ENCODE measurements at places on chromosomes 16 and 17.

DNA sequence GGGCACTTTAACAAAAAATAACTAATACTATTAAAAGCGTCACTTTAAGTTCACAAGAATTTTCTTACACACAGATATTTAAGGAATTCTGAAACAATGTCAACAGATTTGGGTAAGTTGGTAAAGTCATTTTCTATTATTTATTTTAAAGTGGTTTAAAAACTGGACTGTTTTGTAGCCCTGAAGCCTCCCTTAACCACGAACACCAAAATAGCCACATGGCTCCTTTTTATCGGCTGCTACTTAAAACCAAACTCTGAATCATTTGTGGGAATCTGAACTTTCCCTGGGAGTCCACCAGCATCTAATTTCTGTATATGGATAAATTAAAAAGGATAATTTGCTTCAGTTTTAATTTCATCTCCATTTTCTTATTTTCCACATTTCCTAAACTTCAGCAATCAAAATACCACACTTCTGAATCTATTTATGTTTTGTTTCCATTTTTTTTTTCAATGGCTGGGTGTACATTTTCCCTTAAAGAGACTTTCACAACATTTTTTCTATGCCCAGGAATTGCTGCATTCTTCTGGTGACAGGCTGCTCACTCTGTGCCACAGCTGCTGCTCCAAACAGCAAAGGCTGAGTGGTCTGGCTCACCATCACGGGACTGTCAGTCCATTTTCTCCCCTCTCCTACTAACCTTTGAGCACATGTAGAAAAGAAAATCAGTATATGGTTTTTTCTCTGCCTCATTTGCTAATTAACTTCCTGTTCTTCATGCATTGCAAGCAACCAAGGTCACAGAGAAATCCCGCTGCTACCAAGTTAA, 255.5 kb upstream of the KCNJ16 start:
- DNase-seq: no peak

- no peak for DNase-seq
Observed at GRCh38 chr16:53891409-53892139, 187.6 kb downstream of the FTO start.

DNA sequence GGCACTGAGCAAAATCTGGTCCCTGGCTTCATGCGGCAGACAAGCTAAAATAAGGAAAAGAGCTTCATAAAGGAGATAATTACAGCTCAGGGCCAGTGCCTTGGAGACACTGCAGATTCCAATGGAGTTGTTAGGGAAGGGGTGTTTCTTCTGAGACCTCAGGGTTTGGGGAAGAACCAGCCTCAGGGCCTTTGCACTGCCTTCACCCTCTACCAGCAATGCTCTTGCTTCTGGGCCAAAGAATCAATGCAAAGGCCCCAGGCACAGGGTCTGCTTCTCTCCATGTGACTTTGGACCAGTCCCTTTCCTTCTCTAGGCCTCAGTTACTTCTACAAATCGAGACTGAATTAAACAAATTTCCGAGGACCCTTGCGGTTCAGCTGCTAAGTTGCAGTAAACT, 36.2 kb upstream of the GAN start:
- DNase-seq: no peak

DNA sequence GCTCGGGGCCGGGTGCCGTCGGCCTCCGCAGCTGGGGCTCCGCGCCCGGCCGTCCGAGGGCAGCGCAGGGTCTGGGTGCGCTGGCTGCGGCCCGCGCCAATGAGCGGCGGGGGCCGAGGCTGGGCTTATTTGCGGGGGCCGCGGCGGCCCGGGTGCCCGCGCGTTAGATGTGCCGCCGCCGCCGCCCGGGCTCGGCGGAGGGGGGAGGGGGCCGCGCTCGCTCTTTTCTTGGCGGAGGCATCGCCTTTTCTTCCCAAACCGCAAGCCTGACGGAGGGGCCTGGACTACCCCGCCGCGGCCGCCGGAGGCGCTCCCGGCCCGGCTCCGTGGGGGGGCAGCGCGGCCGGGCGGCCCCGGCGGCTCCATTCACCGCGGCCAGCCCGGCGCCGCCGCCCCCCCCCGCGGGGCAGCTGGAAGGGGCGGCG, at the start of gene NOTUM:
TSS of gene NOTUM (minus strand) at position 101 of the 425 bp plus-strand sequence. CDS start 278 bp downstream, outside the sequence.
- peak; percentile 22 for DNase-seq

GRCh38 chr16:57304169-57305061, 19.9 kb upstream of the PLLP start:
- DNase-seq: peak; percentile 24

DNA sequence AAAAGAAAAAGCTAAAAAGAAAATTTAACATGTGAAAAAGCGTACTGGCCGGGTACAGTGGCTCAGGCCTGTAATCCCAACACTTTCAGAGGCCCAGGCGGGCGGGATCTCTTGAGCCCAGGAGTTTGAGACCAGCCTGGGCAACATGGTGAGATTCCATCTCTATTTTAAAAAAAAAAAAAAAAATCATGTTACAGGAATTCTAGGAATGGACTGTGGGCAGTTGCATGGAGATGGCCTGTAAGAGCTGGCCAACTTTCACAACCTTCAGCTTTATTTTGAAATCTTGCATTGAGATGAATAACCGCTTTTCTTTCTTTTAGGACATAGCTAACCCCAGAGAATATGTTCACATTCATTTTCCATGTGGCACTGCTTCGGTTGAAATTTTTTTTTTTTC, 8.2 kb upstream of the CIAO3 start:
- DNase-seq: no peak

All from CD4-positive, alpha-beta T cell treated with Interleukin-12 subunit alpha and Interleukin-12 subunit beta, for 1 hour (primary cell).